Stimulated activated CD8-positive, alpha-beta memory T cell treated with anti-CD3 and anti-CD28 coated beads, Interleukin-7, amount 100 ng/mL, for 48 hours (primary cell): ENCODE measurements at places on chromosomes 13 and 19.
A peak's percentile ranks its signal among the peaks of the same experiment; 100 is the strongest.

- no peak for DNase-seq
These were observed 1.6 kb downstream of the DACT3 start for GRCh38 chr19:46659151-46660007.

DNA sequence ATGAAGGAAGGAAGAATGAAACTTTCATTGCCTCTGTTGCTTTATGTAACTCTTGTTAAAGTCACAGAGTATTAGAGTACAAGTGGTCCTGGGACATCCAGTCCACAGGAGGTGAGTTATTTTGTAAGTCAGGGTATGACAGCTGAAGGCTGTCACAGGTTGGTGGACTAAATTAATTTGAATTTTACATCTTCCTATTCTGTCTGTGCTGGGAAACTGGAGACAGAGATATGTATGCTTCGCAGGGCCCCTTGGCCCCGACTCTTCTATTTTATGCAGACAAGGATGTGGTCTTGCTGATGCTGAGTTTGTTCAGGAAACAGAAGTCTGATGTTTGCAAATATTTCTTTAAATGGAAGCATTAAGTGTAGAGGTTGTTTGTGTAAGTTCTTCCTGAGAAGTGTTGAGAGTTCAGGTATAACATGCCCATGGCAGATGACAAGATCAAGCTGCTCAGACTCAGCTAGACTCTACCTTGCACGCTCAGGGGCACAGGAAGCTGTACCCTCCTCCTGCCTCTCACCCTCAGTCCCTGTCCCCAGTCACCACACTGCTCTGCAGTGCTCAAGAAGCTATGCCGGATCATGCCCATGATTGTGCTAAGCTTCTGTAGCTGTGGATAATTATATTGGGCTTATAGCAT is 23.4 kb downstream of the RASL11A start:
- DNase-seq = no peak

DNA sequence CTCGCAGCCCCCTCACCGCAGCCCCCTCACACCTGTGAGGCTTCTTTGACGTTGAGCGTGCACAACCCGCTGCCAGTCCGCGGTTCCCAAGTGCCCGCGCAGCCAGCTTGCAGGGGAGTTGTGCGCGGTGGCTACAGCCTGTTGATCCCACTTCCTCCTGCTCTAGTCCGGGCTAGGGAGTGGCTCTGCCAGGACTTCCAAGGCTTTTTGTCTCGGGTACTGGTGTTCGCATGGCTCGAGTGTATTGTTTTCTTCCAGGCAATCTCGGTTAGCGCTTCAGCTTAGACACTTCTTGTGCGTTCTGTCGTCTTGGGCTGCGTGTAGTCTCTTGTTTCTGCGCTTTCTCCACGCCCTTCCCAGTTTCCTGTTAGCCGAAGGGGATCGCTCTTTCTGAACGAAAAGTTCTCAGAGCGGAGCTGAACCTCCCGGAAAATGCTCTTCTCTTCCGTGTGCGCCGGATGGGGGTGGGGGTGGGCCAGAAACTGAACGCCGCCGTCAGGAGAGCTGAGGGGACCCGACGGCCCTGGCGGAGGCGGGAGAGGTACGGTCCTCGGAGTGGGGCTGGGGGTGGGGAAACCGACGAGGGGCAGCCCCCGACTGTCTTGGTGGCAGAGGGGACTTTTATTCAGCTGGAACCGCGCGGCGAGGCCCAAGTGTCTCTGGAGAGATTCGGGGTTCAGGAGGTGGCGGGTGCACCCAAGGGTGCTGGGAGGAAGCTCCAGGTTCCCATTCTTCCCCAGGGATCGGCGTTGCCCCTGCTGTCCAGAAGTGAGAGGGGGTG is 697 bp upstream of the DGKH start:
- DNase-seq = no peak

DNA sequence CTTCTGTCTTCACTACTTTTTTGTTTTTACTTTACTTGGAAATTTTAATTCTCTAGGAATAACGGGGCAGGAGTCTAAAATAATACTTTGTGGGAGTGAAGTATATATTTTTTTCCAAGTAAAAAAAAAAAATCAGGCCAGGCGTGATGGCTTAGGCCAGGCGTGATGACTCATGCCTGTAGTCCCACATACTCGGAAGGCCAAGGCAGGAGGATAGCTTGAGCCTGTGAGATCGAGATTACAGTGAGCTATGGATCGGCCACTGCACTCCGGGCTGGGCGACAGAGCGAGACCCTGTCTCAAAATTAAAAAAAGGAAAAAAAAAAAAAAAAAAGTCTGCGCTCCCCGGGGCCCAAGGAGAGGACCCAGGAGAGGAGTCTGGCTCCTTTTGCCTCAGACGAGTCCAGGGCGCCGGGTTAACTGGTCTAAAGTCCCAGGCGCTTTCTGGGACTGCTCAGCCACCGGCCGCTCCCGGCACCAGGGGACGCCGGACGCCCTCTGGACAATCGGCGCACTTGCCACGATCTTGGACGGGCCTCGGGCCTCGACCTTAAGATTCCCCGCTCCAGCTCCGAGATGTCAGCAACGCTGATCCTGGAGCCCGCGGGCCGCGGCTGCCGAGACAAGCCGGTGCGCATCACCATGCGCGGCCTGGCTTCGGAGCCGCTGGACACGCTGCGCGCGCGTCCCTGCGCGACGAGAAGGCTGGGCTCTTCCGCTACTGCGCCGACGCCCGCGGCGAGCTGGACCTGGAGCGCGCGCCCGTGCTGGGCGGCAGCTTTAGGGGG is 2.7 kb upstream of the ZFP82 start:
- DNase-seq = no peak

- no peak for DNase-seq
These were observed 15.9 kb upstream of the IGLON5 start for GRCh38 chr19:51295382-51296126.

DNA sequence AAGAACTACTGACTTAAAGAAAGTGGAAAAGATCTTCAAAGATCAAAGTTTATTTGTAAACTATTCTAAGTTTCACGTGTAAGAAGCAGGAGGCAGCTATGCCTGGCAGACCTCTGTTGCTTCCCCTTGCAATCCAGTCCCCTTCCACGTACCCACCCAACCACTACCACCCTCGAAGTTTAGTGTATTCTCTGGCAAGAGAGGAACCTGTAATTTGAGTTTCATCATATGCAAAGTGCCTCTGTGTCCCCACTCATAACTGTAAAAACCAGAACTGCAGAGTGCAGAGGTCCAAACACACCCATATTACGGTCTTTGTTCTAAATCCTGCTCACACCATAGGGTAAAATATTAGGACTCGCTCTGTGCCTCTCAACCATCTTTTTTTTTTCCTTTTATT is 75.8 kb upstream of the FRY start:
- DNase-seq = no peak

DNA sequence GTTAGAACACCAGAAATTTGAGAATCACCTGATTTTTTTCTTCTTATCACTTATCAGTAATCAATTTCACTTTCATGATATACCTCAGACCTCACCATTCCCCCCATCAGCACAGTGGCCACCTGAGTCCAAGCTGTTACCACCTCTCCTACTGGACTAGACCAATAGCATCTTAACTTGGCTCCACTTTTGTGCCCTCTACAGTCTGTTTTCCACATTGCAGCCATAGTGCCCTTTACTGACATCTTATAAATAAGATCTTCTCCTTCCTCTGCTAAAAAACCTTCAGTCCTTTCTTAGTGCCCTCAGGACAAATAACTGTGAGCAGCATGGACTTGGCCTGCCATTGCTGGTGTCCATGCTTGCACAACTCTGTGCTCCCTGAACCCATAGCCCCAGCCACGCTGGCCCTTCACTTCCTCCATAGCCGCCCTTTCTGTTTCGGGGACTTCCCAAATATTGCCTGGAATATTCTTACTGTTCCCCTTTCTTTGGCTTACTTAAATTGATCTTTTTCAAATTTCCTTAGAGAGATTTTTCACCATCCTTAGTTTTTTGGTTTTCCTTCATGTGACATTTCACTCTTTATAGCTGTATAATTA is 380.8 kb downstream of the LMO7 start:
- DNase-seq = no peak

DNA sequence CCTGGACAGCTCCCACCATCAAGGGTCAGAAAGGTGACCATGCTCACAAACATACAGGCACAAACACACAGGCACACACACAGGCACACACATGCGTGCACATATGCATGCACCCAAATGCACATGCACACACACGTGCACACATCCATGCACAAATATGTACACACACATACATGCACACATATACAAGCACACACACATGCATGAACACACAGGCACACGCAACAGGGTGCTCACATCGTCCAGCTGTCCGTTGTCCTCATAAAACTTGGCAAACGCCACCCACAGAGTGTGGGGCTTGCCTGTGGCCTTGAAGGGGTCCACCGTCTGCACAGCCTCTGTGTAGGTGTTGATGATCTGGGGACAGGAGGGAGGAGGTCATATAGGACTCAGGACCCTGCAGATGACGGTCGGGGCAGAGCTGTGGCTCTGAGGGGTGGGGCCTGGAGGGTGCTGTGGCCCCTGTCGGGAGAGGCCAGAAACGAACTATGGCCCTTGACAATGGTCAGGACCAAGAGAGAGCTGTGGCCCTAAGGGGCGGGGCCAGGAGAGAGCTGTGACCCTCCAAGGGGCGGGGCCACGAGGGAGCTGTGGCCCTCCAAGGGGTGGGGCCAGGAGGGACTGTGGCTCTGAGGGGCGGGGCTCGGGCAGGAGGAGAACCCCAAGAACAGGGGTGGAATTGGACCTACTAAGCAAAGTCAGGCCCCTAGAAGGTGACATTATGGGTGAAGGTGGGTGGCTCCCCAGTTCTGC is 6.2 kb downstream of the XAB2 start:
- DNase-seq = no peak

DNA sequence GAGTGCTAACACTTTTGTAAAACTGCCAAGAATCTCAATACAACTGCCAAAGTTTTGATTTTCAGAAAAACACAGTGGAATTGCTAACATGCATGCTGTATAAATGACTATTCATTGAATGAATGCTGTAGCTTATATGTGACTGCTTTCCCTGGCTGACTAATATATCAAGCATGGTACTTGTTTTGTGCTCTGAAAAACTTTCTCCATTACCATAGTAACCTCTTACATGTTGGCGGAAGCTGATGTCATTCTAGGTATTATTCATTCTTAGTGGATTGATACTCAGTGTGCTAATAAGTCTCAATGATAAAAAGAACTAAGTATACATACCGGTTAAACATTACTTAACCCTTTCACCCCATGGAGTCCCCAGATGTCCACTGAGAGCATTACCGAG is 166.1 kb upstream of the MYO16 start:
- DNase-seq = no peak

- no peak for DNase-seq
These were observed 134.2 kb downstream of the TSHZ3 start for GRCh38 chr19:31214997-31215396.

DNA sequence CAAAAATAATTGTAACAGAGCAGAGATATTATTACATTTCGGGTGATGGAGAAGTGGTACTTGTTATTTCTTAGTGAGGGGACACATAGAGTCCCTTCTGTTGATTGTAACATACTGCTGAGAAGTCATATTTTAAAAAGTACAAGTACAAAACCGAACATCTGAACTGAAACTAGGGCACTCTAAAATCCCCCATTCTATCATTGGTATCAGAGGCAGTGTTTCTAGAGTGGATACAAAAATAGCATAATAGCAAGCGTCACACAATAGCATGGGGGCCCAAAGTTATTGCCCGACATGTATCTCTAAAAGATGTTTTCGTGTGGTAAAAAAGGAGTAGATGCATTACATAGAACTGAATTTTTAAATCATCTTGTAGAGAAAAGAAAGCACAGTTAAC is 502.1 kb upstream of the SLC10A2 start:
- no peak for DNase-seq

GRCh38 chr19:5333581-5334365 is 6.8 kb downstream of the PTPRS start:
- no peak for DNase-seq

- DNase-seq = no peak
These were observed 800 bp downstream of the RPL28 start for GRCh38 chr19:55386493-55386971.

GRCh38 chr19:1384478-1385110 is 887 bp downstream of the NDUFS7 start:
- DNase-seq = no peak

DNA sequence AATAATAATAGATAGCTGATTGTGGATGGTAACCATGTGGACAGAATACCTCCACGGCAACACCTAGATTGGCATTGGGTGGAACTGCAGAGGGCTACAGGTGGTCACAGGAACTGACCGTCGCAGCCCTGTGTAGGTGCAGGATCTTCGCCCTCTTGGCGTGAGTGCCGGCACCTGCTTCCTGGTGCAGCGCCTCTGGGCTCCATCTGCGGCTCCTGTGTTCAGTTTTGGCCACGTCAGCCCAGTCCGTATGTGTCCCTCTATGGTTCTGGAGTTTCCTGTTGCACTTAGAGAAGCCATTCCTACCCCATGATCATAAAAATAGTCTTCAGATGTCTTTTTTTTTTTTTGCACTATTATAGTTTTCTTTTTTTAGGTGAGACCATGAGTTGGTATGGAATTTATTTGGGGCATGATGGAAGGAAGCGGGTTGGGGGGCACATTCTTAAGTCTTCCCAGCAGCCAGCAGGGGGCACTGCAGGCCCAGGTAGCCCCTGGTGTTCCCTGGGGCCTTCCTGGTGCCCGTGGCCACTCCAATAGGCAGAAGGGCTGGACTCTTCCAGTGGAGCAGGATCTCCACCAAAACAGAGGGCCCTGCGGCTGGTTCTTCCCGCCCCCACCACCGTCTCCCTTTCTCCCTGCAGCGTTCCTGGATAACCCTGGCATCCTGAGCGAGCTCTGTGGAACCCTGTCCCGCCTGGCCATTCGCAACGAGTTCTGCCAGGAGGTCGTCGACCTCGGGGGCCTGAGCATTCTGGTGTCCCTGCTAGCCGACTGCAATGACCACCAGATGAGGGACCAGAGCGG is 10.1 kb upstream of the SLC25A42 start:
- peak; percentile 26 for DNase-seq

GRCh38 chr19:51203916-51204315 is 21.0 kb upstream of the CD33 start:
- DNase-seq = no peak

DNA sequence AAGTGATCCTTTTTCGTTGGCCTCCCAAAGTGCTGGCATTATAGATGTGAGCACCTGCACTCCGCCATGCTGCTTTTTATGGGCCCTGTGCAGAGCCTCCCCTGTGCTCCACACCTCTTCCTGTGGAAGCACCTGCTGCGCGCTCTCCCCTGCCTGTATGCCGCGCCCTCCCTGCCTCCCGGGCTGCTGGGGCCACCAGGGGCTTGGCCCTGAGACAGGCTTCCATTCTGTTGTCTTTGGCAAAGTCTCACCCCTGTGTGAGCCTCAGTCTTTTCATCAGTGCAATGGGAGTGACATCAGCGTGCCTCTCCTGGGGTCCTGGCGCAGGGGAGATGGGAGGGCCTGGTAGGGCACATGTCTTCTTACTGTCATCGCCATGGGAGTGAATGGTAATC is 1.3 kb downstream of the FAM174C start:
- DNase-seq = no peak

- DNase-seq = no peak
These were observed 200.5 kb downstream of the FGF9 start for GRCh38 chr13:21871382-21871781.

- DNase-seq = no peak
These were observed 65.6 kb downstream of the MCF2L start for GRCh38 chr13:113034451-113035212.

- DNase-seq = no peak
These were observed 14.4 kb upstream of the CYP2A7 start for GRCh38 chr19:40896418-40896796.

GRCh38 chr19:34359954-34360315 is 5.1 kb upstream of the GPI start:
- no peak for DNase-seq
